ENCODE measurements at places on chromosomes 5 and 9.

- DNase-seq = no peak
Measured at GRCh38 chr5:1324301-1324700, 20.6 kb downstream of the CLPTM1L start.

DNA sequence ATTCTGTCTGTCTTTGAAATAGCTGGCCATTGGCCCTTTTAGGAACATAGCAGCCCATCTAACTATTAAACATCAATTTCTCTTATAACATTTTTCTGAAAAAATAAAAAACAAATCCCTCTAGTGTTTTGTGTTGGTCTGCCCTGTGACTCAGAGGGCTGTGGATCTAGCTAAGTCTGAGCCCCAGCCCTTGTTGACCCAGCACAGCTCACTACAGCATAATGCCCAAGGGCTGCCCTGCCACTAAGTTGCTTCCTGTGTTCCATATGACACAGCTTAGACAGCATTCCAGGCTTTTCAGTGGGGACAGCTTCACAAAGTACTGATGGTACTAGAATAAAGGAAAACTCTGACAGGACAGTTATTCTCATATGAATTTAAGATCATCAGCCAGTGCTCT is 136.0 kb downstream of the SCAMP1 start:
- no peak for DNase-seq

GRCh38 chr9:107637421-107638420 is 148.2 kb upstream of the KLF4 start:
- no peak for DNase-seq

DNA sequence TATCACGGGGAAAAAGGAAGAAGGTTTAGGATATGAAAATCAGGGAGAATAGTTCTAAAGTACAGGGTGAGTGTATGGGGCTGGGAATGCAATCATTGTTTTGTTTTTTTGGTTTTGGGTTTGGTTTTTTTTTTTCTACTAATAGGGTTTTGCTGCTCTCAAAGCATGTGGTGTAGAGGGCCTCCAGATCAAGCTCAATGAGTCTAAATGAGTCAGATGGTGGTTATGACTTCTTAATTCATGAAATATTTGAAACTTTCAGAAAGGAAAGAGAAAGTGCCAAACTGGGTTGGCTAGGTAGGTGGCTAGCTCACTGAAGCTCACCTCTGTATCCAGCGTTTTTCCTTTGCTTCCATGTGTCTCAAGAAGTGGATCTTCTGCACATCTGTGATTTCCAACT is 10.7 kb downstream of the OR1L8 start:
- no peak for DNase-seq

GRCh38 chr5:82360022-82360421 is 81.9 kb upstream of the RPS23 start:
- DNase-seq = no peak

- no peak for DNase-seq
Measured at GRCh38 chr5:72468024-72468423, 39.2 kb downstream of the ZNF366 start.

- DNase-seq = no peak
Measured at GRCh38 chr5:53034832-53035231, 45.7 kb downstream of the ITGA2 start.

DNA sequence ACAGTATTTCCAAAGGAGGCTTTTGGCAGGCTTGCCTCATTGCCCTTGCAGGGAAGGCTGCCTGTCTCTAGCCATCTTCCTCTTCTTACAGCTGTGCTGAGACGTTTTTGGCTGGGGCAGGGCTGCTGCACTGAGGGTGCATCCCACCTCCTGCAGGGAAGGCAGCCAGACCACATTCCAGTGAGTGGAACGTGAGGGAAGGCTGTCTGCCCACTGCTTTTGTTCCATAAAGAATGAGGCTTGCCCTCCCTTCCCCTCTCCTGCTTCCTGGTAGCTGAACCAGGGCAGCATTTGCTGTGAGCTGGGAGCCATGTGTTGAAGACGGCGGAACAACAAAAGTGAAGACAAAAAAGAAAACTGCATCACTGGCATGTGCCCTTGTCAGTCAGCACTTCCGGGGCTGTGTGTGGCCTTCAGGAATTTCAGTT is 16.8 kb downstream of the MGAT1 start:
- no peak for DNase-seq

- DNase-seq = no peak
Measured at GRCh38 chr5:57082441-57083067, 91.3 kb upstream of the GPBP1 start.

DNA sequence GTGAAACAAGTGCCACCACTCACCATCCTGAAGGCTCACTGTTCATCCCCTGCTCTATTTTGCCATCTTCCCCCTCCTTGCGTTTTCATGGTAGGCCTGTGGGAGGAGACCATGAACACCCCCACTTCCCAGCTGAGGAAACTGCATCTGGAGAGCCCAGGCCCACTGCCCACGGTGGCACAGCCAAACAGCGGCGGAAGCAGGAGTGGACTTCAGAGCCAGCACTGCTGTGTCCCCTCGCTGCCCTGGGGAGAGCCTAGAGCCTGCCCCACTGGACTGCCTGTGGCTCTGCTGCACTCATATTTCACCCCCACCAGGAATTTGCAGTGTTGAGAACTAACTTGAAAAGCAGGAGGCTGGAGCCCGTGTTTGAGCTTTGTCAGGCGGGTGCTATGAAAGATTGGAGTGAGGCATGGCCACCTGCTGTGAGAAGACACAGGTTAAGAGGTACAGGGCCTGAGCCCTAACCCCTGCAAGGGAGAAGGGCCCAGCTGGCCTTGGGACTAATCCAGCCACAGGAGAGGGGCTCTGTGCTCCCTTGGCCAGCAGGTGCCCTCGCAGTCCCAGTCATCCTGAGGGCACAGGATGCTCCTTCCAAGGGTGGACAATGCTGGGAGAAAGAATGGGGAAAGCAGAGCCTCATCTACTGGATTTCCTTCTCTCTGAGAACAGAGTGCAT is 79.0 kb downstream of the MACROH2A1 start:
- DNase-seq = no peak

DNA sequence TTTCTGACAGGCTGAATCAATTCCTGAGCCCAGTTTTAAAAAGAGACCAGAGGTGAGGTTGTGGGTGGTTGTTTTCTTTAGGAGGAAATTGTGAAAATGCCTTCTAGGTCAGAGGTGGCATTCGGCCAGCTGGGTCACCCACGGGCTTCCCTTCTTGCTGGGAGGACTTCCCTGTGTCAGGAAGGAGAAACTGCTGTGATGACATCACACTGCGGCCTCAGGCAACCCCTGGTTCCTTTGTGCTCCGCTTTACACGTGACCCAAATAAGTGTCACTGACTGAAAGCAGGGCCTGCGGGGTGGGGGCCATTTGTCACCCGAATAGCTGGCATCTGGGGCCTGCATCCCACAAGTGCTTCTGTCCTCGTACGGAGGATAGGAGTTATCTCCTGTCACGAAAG is 39.7 kb downstream of the FABP6 start:
- no peak for DNase-seq

GRCh38 chr5:122112733-122113558 is 16.4 kb upstream of the ZNF474 start:
- DNase-seq = no peak

DNA sequence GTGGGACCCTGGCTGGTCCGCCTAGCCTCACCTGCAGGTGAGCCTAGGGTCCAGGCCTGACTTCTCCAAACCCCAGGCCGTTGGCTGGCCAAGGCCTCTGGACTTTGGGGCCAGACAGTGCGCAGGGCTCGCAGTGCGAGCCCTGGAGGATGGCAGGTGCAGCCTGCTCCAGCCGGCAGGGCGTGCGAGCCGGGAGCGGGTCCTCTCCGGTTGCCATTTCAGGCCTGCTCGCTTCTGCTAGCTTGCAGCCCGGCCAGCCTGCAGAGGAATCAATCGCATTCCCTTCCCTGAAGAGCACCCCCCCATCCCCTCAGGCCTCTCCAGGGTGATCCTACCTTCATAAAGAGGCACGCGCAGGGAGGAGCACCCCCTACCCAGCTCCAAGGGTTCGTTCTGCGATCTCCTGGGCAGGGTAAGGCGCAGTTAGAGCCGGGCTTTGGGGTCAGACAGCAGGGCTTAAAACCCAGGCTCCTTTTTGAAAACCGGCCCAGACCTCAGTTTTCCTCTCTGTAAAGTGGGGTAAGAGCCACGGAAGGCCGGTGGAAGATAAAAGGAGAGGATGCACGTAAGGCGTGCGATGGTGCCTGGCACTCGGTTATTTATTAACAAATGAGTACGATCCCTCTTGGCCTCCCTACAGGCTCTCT is 6.2 kb downstream of the BARHL1 start:
- no peak for DNase-seq

DNA sequence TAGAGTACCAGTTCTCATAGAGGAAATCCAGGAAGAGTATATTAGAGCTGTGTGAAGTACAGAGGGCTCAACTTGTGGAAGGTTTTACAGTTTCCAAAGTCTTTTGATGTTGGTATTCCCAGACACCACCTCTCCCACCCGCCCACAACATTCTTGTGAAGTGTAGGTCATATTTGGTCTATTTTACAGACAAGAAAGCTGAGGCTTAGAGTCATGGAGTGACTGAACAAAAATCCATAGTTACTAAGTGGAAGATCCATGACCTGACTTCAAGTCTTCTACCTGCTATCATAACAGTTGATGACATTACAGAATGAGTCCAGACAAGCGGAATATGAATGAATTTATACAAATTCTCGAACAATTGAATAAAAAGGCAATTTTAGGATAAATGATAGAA is 187.1 kb upstream of the RPS23 start:
- no peak for DNase-seq

DNA sequence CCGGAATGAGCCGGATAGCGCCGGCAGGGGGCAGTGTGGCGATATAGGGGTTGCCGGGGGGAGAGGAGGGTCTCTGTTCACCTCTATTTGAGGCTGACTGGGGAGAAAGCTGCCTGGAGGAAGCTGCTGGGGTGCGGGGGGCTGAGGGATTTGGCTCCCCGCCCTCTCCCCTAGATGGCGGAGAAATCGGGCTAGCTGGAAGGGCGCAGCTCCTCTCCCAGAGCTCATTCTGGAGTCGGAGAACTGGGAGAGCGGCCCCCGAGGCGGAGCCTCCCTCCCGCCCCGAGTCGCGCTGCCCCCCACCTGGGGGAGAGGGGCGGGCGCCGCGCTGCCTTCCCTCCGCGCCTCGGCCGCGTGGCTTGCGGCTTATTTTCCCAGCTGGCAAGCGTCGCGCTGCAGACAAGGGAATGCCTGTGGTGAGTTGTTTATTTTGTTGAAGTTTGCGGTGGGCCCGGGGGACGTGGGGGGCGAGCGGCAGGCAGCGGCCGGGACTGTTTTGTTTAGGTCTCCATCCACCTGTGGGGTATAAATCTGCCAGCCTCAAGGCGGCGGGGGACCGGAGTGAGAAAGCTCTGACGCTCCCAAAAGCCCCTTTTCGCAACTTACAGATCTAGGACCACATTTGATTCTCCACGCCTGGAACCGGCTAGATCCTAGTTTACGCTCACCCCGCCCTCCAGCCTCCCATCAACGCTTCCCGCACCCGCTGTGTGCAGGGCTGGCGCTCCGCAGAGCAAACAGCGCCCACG is 4.1 kb upstream of the RGMB start:
- DNase-seq = no peak

GRCh38 chr9:95854386-95855020 is 21.0 kb upstream of the ERCC6L2 start:
- no peak for DNase-seq

- no peak for DNase-seq
Measured at GRCh38 chr5:95759005-95759404, 27.9 kb downstream of the RHOBTB3 start.

GRCh38 chr5:36162810-36163486 is 11.0 kb downstream of the SKP2 start:
- DNase-seq = no peak

- DNase-seq = no peak
Measured at GRCh38 chr5:107092695-107093094, 578.0 kb downstream of the EFNA5 start.

DNA sequence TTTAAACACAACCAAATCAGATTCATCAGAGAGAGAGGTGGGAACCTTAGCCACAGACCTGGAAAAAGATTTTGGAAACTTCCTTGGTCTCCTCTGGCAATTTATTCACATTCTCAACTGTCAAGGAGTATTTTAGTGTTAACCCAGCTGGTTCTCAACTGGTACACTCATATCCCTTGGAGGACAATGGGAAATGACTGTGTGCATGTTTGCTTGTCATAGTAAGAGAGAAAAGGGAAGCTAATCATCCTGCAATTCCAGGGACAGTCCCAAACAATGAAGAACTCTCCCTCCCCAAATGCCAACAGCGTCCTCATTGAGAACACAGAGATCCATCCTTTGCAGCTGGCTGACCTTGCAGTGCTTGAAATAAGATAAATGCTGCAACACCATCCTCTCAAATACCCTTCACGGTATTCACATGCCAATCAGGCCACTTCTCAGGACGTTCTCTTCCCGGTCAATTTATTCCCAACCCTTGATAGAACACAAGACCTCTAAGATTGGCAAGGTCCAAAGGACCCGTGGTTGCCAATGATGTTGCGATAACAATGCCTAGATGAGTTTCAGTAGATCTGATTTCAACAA is 75.5 kb downstream of the EPB41L4B start:
- DNase-seq = no peak

- DNase-seq = no peak
Measured at GRCh38 chr5:139403418-139403786, 487 bp downstream of the SPATA24 start.

GRCh38 chr5:180665682-180666404 is 16.4 kb upstream of the FLT4 start:
- DNase-seq = no peak

DNA sequence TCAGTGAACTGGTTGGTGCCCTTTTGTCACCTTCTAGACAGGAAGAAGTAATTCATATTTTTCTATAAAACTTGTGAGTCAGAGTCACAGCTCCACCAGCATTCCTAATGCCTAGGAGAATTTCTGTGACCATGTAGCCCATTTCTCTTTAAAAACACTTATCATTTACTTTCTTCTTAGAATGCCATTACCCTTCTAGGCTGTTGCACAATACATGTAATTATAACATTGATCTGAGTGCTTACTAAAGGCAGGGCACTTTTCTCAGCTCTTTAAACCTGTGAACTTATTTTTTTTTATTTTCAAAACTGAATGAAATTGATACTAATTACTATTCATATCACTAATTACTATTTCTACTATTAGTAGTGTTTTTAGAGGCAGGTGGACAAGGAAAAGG is 373.7 kb downstream of the TLE4 start:
- DNase-seq = no peak

DNA sequence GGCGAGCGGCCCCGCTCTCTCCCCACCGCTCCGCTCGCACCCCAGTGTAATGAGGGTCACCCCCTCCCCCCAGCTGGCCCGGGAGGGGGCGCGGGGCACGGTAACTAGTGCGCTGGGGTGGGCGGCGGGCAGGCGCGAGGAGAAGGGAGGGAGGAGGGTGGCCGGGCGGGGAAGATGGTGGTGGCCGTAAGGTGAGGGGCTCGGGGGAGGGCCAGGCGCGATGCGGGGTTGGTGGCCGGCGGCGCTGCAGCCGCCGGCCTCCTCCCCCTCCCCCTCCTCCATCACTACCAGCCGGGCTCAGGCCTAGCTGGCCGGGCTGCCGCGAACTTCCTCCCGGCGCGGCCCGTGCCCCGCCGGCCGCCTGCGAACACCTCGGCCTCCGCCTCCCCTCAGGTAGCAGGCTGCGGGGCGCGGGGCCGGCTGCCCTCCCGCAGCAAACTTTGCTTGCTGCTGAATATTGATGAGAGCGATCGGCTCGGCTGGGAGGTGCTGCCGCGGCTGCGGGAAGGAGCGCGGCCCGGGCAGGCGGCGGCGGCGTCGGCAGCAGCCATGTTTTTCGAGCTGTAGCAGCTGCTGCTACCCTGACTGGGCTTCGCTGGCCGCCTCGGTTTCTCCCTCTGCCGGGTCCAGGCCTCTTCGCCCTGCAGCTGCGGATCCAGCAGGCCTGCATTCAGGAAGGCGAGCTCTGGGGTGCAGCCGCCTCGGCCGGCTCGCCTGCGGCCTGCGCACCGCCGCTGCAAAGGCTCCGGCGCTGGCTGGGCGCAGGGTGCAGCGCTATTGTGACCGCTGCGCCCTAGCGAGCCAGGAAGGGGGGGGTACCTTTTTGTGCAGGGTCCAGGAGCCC is 502 bp downstream of the NSD1 start:
- no peak for DNase-seq

Measured in activated CD8-positive, alpha-beta memory T cell treated with anti-CD3 and anti-CD28 coated beads for 1 hour (primary cell).